HEK293T (cell line): ENCODE measurements at places on chromosomes 16 and 17.

DNA sequence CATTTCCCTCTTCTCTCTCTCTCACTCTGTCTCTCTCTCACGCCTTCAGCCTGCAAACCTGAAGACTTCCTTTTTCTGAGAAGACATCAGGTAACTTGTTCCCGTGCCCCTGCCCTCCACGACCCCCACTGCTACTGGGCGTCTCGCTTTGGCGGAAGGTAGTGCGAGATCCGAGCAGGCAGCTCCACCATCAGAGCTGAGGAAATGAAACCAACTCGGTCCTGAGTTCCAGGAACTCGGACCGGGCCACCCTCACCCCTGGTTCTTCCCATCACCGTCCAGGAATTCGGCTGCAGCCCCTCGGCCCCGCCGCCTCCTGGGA, 585 bp downstream of the MLKL start:
- no peak for DNase-seq

DNA sequence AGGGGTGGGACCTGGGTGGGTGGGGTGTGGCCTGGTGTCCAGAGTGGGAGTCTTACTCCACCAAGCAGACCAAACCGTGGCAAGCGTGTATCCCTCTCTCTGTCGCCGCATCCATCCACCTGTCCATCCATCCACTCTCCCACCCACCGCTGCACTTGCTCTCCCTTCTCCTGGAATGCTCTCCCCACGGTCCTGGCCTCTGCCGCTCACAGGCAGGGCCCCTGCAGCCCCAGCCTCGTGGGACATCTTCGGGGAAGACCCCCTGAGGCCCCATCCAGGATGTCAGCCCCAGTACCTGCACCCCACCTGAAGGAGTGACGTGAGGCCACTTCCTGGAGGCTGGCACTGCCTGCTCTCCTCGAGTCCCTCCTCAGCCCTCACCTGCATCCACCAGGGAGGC, 189.5 kb upstream of the GSE1 start:
- DNase-seq, result no peak

GRCh38 chr17:78903101-78903779, at the start of gene CEP295NL:
TSS of gene CEP295NL (minus strand) at chr17:78903201. CDS start at chr17:78901828, 1,373 bp downstream.
- no peak for DNase-seq

DNA sequence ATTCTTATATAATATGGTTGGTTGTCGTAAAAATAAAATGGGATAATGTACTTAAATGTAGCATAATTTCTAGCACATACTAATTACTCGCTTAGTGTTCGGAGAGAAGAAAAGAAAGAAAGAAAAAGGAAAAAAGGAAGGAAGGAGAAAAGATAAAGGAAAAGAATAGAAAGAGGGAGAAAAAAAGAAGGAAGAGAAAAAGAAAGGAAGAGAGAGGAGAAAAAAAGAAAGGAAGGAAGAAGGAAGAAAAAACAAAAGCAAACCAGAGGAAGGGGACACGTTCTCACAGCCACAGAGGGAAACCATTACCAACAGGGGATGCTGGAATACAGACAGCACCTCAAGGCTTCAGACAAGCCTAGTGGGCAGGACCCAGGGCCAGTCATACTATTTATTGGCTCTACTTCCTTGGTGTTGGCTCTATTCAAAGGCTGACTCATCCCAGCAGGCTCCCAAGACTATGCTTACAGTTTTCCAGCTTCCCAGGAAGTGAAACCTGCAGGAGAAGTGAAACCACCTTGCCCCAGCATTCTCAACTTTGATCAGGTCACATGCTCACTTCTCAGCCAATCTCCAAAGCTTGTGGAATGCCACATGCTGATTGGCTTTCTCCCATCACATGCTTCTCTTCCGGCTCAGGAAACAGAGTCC, 273.5 kb upstream of the IRX5 start:
- no peak for DNase-seq

DNA sequence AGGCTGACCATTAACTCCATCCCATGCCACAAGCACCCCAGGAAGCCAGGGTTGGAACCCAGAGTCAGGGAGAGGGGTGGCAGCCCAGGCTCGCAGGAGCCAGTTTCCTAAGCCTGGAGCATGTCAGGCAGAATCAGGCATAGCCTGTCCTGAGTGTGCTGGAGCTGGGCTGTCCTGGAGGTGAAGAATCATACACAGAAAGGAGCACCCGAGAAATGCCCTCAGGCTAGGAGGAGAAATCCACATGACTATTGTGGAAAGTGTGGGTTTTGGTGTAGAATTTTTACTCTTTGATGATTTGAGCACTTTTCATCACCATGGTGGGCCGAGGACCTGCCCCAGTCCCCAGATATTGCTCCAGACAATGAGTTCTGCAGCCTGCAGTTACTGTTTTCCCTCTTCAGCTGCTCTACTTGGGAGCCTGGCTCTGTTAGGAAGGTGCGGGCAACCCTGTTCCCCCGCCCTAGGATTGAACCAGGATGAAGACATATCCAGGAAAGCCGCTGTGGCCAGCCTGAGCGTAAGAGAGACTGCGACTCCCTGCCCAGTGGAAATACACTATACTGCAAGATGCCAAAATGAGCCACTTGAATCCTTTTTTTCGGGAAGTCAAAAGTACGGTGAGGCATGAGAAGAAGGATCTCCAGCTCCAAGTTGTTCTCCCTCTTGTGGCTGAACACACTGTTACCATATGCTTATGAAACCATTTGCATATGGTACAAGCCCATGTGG, 29.0 kb upstream of the HEATR6 start:
- DNase-seq, result no peak

- no peak for DNase-seq
These were observed 24.6 kb downstream of the LYRM9 start for GRCh38 chr17:27868565-27868964.

- no peak for DNase-seq
These were observed 99.9 kb downstream of the RPTOR start for GRCh38 chr17:80644536-80644935.

DNA sequence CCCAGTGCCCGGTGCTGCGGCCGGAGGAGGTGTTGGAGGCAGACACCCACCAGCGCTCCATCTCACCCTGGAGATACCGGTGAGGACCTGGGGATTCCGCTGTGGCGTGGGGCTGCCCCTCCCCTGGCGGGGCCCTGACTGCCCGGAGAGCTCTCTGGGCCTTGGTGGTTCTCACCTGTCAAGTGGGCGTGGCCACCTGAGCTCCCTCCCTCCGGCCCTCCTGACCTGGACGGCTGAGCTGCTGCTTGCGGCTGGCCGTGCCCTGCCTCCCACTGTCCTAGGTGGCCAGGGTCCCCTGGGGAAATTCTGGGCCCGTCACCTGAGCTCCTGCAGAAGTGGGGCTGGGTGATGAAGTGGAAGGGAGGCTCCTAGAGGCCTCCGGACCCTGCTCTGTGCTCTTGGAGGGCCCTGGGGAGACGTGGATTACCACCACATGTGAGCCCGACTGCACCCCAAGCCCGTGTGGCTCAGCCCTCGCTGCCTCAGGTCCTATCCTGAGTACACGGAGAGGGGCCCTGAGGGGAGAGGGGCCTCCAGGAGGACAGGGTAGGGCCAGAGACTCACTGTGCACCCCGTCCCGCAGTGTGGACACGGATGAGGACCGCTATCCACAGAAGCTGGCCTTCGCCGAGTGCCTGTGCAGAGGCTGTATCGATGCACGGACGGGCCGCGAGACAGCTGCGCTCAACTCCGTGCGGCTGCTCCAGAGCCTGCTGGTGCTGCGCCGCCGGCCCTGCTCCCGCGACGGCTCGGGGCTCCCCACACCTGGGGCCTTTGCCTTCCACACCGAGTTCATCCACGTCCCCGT, 1.1 kb downstream of the IL17C start:
- DNase-seq, result no peak

DNA sequence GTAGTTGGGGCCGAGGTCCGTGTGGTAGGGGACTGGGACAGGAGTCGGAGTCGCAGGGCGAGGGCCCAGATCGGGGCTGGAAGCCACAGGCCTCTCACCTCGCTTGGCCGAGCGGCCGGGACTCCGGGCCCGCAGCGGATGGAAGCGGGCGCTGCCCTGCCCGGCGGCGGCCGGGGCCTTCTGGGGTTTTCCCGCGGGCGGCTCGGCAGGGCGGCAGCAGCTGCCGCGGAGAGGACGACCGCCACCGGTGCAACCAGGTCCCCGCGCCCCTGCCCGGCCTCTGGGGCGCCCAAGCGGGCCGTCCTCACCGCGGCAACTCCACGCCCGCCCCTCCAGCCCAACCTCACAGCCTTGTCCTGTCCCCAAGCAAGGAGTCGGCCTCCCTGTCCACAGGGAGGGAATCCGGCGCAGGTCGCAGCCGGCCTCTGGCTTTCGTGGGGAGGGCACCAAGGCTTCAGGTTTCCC, 15.6 kb upstream of the UTP6 start:
- DNase-seq, result no peak

GRCh38 chr16:50696126-50696525, 2.7 kb downstream of the NOD2 start:
- DNase-seq, result no peak

GRCh38 chr17:61185385-61185784, 214.3 kb upstream of the TBX2 start:
- no peak for DNase-seq

GRCh38 chr16:47198180-47198575, 54.4 kb upstream of the NETO2 start:
- no peak for DNase-seq

DNA sequence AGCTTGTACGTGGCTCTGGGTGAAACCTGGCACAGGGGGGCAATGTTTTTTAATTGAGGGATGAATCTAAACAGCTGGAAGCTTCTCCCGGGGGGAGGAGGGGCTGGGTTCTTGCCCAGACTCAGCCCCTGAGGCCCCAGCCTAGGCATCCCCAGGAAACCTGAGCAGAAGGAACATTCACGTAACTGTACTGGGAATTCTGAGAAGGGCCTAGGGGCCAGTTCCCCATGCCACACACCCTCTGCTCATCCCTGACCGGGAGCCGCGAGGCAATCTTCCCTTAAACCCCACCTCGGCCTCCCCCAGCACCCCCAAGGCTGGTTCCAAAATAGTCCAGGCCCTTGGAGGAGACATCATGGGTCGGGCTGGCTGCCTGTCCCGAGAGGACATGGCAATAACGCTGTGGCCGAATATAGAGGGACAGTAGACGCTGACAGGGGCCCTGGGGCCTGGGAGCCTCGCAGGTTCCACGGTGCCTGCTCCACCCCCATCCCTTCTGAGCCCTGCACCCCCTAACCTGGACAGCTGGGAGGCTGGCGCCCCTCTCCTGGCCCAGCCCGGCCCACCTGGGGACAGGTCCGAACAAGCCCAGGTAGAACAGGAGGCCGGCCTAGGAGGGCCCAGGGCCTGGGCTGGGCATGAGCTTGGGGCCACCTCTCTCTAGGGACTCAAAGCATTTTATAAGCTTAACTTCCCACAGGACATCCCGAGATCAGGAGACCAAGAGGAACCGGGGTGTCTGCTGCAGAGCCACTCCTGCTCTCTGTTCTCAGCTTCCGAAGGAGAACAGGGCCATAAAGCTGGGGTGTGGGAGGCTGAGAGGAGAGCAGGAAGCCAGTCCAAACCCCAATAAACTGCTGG, 83.2 kb upstream of the TOB1 start:
- DNase-seq, result no peak

DNA sequence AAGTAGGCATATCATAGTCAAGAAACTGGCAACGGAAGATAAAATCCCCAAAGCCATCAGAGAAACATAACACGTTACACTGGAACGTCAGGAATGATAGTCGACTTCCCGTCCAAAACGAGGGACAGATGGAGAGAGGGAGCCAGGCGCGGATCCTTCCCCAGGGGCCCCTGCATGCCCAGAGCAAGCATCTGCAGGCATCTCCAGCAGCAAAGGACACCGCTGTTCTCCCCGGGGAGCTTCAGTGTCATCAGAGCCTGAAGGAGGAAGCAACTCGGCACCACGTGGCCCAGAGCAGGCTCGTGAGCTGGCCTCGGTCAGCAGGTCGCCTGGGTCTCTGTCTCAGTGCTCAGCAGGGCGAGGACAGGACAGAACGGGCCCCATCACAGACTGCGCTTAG, 50.1 kb downstream of the LMF1 start:
- no peak for DNase-seq

- DNase-seq, result no peak
These were observed 9.0 kb downstream of the TEKT5 start for GRCh38 chr16:10685709-10686108.

GRCh38 chr17:14775731-14776492, 475.0 kb downstream of the HS3ST3B1 start:
- DNase-seq, result no peak

DNA sequence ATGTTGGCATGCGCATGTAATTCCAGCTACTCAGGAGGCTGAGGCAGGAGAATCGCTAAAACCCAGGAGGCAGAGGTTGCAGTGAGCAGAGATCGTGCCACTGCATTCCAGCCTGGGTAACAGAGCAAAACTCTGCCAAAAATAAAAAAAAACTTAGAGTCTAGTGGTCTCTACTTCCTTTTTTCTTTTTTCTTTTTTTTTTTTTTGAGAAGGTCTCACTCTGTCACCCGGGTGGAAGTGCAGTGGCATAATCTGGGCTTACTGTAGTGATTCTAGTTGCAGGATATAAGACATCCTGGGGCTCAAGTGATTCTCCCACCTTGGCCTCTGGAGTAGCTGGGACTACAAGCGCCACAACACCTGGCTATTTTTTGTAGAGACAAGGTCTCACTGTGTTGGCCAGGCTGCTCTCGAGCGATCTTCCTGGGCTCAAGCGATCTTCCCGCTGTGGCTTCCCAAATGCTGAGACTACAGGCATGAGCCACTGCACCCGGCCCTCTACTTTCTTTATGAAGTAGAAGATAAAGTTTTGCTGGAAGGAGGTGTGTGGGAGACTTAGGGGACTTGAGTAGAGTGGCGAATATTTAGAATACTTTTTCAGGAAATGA, 47.9 kb upstream of the TAOK1 start:
- DNase-seq, result no peak

DNA sequence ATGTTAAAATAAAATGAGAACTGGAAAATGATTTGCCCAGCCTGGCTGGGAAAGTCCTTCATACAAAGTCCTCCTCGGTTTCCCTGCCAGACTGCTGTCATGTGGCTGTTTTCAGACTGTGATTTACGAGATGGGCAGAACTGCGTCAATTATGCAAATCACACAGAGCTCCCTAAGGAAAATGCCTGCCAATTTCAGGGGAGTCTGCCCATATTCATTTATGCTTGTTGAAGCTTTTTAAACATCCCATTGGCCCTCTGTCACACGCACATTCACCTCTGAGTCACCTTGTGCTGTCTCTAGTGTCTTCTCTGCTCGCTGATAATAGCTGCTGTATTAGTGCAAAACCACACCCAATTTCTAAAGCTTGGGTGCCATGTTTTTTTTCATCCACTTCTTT, 81.7 kb upstream of the FAM20A start:
- DNase-seq, result no peak

- peak; percentile 5 for DNase-seq
These were observed 34.5 kb downstream of the FAM222B start for GRCh38 chr17:28807925-28808634.

- no peak for DNase-seq
These were observed 52.5 kb upstream of the CACNG3 start for GRCh38 chr16:24203675-24204074.

- DNase-seq, result no peak
These were observed 100.3 kb upstream of the KIF2B start for GRCh38 chr17:53722407-53722806.

- DNase-seq, result no peak
These were observed 112.2 kb downstream of the CYB561 start for GRCh38 chr17:63333869-63334268.

GRCh38 chr16:28318042-28318744, 25.9 kb downstream of the SBK1 start:
- DNase-seq, result no peak

GRCh38 chr17:74637265-74637664, 13.7 kb upstream of the CD300E start:
- DNase-seq, result no peak
